ENCODE measurements at places on chromosomes 16 and 17.

DNA sequence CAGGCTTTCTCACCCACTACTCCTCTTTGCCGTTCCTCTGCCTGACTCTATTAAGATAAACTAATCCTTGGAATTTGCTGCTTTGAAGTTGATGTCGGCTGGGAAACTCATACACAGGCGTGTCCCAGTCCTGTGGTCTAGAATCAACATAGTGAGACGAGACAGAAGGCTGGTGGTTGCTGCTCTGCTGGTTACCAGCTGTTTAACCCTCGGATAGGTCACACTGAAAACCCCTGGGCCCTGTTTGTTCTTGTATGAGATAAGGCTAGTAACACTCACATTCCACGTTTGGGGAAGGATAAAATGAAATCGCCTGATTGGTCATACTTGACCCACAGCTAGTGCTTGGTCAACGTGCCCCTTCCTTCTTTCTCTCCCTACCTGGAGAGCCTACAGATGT is 517.0 kb downstream of the CDH13 start:
- DNase-seq: peak; percentile 31

DNA sequence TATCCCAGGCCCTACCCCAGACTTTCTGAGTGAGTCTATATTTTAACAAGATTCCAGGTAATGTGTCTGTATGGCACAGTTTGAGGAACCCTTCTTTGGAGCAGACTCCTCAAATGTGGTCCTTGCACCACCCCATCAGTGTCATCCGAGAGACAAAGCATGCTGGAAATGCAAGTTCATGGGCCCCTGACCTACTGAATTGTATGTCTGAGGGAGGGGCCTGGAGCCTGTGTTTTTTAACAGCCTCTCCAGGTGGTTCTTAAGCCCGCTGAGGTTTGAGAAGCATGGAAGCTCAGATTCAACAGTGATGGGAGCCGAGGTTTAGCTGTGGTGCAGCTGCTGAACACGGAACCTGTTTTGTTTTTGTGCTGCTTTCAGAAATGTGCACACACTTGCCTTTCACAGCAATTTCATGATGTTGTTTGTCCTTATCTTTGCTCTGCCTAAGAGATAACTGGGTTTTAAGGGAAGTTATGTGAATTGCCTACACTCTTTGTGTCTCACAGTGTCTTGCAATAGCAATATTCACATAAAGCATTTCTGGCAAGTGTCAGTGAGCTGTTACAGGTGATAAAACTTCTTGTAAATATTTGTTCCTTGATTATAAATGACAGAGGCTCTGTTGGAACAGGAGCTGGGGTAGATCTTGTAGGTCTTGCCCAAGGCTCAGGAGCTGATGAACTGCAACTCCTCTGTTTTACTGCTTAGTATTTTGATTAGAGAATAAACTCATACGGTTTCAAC is 32.0 kb upstream of the IL34 start:
- no peak for DNase-seq

DNA sequence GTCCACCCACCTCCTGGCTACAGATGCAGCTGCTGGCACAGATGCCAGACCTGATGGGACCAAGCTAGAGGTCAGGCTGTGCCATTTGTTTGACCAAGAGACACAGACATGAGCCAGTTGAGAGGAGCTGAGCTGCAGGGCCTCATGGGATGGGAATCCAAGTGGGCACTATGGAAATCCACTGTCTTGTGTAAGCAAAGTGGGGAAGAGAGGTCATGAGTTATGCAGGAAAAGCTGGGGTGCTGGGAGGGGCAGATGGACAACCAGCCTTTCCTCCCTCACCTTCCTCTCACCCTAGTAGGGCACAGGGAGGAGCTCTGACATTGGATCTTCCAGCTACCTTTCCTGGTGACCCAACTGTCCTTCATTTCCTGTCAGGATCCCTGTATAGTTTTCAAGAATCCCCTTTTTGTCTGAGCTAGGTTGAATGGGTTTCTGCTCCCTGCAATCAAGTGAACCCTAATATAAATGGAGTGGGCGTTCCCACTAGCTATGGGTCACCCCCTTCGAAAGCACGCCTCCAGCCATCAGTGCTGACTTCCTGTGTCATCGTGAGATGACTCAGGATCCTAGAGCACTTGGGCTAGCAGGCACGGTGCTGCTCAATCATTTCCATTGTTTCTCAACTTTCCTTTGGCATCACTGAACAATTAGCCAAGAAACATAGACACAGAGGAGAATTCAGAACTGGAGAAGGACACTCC is 13.6 kb downstream of the ATPAF2 start:
- DNase-seq: no peak

GRCh38 chr17:17750881-17751280 is 69.6 kb downstream of the RAI1 start:
- peak; percentile 36 for DNase-seq

DNA sequence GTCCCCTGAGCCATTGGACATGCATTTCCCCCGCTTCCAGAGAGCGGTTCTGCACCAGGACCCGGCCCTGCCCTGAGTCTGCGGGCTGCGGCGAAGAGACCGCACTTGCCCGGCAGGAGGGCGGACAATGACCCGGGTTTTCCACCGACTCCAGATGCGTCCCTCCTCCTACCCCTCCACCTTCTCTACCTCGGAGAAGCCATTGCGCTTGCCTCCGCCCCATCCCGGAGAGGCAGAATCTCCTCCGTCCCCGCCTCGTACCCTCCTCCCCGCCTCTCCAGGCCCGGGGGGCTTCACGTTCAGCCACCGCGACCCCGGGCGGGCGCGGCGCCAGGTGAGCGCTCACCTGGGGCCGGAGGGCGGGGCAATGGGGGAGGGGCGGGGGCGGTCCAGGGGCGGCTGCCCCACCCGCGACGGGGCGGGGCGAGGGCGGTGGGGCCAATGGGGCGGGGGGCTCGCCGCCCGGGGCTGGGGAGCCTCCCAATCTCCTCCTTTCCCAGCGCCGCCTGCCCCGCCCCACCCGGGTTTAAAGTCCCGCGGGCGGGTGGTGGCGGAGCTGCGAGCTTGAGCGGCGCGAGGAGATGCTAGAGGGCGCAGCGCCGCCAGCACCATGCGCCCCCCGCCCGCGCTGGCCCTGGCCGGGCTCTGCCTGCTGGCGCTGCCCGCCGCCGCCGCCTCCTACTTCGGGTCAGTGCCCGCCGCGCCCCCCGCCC is at the start of gene WNT9B:
TSS of gene WNT9B (plus strand) at position 555 of the 713 bp plus-strand sequence. CDS start at position 611, 56 bp downstream.
- peak; percentile 78 for DNase-seq

GRCh38 chr16:49282690-49283375 is 1.2 kb upstream of the CBLN1 start:
- peak; percentile 35 for DNase-seq

DNA sequence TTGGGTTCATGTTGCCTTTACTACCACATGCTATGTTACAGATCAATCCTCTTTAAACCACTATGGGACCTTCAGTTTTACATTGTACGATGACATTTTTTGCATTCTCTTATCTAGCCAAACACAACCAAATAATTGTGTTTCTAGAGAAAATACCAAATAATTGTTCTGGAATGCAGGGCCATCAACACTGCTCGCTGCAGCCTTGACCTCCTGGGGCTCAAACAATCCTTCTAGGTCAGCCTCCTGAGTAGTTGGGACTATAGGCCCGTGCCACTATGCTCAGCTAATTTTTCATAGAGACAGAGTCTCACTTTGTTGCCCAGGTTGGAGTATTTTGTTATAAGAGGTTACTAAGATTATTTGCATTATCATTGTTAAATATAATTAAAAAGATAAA is 237.5 kb upstream of the PMFBP1 start:
- DNase-seq: no peak

- DNase-seq: no peak
These were observed 191.5 kb upstream of the RPL38 start for GRCh38 chr17:74011966-74012365.

- DNase-seq: no peak
These were observed 139.6 kb downstream of the SKAP1 start for GRCh38 chr17:48290378-48290777.

GRCh38 chr16:81495321-81496234 is 51.0 kb downstream of the CMIP start:
- peak; percentile 65 for DNase-seq

- no peak for DNase-seq
These were observed 32.4 kb downstream of the KCNJ16 start for GRCh38 chr17:70107441-70107840.

GRCh38 chr17:76935331-76935730 is 67.1 kb downstream of the MGAT5B start:
- no peak for DNase-seq

- peak; percentile 58 for DNase-seq
These were observed 415 bp upstream of the FOXF1 start for GRCh38 chr16:86509759-86510464.

DNA sequence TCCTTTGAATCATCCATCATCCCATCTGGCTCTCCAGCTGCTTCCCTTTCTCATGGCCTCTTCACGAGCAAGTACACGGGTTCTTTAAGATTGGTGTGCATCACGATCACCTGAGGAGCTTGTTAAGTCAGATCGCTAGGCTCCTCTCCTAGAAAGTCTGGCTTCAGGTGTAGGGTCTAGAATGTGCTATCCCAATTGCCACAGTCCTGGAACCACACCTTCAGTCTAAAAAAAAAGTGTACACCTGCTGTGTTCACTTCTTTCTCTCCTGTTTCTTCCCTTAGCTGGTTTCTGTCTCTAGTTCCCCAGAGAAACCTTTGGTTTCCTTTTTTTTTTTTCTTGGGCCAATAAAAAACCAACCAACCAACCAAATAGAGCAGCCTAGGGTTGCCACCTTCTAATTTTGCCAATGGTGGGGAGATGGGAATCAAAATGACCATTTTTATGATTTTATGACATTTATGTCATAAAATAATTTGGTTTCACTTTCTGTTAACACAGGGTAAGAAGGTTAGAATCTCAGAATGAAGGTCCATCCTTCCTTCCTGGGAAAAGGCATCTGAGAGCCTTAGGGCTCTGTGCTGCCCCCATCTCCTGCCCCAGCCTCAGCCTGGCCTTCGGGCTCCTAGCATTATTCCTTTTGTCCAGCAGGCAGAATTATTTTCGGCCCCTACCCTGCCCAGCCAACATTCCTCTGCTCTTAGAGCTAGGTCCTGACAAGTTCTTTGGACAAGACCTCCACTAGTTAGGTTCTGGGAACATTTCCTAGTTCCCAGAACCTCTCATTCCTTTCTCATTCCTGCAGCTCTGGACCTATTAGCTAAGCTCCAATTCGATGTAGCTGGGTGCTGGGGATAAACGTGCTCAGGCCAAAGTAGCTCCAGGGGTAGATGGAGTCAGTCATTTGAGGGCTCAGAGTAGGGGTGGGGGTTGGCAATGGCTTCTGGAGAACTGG is 1.9 kb upstream of the GGT6 start:
- DNase-seq: peak; percentile 52

Measured in colonic mucosa (tissue), 4 donors.